Activated T-cell treated with anti-CD3 and anti-CD28 coated beads for 4 hours (primary cell): ENCODE measurements at places on chromosomes 3 and 15.

DNA sequence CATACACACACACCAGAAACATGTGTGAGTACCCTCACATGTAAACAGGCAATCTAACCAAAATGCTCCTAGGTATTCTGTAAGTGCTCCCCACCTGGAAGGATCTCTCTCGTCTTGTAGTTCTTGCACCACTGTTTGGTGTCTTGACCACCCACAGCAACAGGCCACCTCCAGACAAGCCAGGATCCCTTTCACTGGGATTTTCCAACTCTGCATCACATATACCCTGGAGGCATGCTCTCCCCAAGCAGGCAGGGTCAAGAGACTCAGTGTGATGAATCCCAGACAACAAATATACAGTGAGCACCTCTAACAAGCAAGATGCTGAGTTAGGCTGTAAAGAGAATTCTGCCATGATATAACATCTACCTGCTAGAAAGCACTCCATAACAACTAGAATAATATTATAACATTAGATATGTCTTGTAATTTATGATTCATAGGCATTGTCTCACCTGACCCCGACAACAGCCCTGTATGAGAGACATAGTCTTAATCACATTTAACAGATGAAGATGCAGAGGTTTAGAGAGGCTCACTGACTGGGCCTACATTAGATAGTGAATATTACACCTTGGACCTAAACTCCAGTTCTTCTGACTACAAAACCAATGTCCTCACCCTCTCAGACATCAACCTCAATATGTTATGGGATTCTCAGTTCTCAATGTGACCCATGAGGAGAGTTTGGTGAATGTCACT lies 76.5 kb upstream of the BCL6 start:
- no peak for DNase-seq

GRCh38 chr3:150371741-150372254 lies 36.3 kb upstream of the TSC22D2 start:
- DNase-seq, result no peak

DNA sequence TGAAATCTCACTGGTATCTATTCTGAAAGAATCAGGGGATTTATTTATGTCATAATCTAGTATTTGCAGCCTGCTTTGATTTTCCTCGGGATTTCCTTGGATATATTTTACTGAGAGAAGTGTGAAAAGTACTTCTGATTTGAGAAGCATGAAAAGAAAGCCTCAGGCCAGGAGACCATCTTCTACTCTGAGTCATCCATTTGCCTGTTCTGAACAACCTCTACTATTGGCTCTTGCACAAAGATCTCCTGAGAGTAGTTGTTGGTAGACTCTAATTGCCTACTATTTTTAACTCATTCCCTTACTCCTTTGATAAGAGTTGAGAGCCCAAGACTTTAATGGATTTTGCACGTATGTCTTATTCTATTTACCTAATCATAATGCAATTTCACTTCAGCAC lies 318.9 kb downstream of the BCHE start:
- DNase-seq, result no peak

DNA sequence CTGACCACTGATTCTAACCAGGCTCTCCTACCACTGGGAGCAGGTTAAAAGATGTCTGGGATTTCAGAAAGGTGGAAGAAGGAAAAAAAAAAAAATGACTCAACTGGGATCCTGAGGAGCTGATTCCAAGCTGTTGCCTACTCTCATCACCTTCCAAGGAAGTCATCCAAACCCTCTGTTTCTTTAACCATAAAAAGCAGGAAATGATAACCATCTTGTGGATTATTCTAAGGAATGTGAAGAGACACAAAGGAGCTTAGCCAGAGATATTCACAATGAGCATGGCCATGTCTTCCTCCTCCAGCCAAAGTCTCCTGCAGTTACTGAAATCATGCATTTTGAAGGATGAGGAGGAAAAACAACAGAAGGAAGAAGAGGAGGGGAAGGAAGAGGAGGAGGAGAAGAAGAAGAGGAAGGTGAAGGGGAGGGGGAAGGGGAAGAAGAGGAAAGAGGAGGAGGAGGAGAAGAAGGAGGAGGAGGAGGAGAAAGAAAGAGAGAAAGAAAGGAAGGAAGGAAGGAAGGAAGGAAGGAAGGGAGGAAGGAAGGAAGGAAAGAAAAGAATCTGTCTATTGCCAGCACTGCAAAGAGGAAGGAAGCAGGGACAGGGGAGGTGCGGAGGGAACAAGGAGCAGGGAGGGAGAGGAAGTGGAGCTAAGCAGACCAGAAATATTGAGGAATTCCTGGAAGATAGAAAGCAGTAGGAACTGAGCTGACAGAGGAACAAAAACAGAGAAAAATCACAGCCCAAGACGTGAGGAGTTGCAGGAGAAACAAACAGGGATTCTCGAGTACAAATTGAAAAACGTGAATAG lies 229.2 kb downstream of the UACA start:
- no peak for DNase-seq

- no peak for DNase-seq
Measured at GRCh38 chr15:25793354-25794050, 69.6 kb downstream of the ATP10A start.

DNA sequence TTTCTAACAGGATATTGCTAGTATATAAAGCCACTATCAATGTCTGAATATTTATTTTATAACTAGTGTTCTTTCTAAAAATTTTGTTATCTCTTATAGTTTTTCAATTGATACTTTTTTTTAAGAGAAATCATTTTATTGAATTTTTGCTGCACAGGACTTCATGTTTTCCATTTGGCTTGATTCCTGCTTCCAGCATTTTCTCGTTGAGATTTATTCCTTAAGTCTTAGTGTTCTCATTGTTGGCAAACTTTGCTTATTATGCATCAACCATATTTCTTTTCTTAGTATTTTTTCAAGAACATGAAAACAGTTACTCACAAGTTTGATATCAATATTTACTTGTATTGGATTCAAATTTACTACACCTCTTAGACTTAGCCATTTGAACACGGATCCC lies 113.4 kb downstream of the UNC13C start:
- no peak for DNase-seq
